ENCODE measurements at places on chromosomes 4 and X.
A peak's percentile ranks its signal among the peaks of the same experiment; 100 is the strongest.

GRCh38 chrX:26295425-26295824 lies 79.5 kb downstream of the MAGEB5 start:
- no peak for DNase-seq

- DNase-seq = no peak
These were observed 25.6 kb upstream of the MAMLD1 start for GRCh38 chrX:150337536-150337935.

DNA sequence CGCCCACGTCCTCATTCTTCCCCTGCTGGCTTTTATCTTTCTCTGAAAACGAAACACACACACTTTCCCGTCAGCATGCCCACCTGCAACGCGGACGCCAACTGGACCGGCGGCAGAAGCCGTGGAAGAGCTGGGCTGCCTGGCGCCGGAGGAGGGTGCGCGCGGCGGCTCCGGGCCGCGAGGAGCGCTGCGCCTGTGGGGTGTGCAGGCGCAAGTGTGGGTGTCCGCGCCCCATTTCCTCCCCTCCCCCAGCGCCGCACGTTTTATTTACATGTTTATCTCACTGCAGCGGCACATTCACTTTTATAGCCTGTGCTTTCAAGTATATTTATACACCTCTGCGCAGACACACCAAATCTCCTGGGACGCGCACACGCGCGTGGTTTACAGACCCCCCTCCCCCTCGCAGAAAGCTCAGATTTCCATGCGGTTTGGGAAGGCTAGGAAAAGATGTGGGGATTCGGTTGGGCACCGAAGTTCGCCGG lies 1.5 kb downstream of the PITX2 start:
- no peak for DNase-seq

- no peak for DNase-seq
These were observed 88.6 kb upstream of the MAML3 start for GRCh38 chr4:140242357-140243277.

DNA sequence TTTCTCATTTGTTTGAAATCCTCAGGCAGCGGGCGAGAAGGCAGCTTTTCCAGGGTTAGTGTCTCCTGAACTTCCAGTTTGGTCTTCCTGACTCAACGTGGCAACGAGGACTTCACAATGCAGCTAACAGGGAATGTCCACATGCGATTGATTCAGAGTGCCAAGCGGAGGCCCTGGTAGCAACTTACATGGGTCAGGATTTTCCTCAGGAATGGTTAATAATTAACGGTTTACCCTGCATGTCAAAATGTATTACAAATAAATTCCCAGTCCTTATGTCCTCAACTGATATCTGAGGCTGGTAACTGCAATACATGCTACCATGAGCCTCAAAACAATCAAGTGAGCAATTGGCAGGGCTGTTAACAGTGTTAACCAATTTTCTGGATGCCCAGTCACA lies 67.2 kb downstream of the MAP3K15 start:
- no peak for DNase-seq

DNA sequence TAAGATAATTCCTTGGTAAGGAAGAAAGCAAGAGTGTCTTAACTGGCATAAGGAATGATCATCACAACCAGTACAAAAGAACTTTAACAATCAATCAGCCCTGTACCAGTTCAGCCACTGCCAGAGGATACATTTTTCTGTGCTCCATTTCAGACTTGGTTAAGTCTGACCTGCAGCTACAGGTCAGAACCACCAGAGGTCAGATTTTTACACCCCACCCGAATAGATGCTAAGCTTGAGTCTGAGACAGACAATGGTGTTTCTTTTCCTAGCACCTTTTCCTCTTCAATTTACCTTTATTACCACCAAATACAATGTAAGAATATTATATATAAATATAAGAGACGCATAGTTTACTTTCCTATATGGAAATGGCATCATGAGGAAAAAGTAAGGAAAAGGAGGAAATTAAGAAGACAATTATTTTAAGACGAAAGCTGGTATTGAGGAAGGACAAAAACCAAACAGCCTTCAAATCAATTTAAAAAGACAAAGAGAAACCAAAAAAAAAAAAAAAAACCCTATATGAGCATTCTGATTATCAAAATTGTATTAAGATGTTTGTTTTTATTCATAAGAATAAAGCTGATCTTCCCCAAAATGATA lies 215.3 kb upstream of the TTC29 start:
- DNase-seq = peak; percentile 20

DNA sequence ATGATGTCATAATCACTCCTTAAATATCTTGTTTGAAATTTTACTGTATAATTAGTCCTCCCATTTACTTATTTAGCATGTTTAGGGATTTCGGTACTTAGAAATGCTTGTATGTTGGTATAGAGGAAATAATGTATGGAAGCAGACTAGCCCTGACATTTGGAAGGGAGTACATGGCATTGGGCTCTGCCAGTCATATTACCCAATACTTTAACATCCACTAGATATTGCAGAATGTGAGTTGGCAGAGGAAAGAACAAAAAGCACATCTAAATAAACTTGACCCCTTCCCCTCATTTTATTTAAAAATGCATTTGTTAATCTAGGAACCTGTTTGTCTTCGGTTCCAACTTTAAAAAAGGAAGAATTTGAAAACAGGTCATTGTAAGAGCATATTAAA lies 77.8 kb downstream of the RS1 start:
- DNase-seq = no peak

GRCh38 chrX:42442745-42443144 lies 335.2 kb downstream of the PPP1R2C start:
- no peak for DNase-seq

Data from GM04504 (cell line).